ENCODE measurements at places on chromosomes 7 and 10.

DNA sequence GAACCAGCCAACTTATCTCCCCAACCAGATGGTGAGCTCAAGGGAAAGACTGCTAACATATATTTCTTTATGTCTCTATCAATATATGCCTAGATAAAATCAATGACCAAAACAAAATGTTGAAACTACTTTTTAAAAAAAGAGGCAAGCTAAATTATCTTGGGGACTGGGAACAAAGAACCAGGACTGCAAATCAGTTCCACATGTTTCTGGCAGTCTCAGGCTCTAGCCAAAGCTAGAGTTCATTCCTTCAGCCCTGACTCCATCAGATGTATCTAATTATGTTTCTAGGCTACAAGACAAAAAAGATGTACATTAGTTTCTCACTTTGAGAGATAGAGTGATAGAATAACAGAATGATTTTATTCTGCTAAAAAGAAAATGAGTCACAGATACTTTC, 1290.3 kb upstream of the SORCS1 start:
- DNase-seq: no peak

DNA sequence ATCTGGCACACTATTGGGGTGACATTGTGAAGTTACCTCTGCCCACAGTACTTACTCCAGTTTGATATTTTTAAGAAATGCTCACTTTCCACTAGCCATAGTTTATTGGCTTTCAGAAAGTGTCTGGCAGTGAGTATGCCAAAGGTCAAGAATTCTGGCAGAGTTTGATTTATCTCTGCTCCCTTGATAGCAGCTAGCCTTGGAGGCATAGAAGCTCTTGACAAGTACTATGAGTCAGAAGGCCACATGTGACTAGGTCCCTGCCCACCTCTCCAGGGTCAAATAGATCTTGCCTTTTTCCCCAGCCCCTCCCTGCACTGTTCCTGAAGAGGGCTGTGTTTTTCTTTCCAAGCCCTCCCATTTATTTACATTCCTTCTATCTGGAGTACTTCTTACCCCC, 202.2 kb downstream of the AUTS2 start:
- no peak for DNase-seq

- DNase-seq: no peak
Measured at GRCh38 chr7:111301891-111302290, 211.0 kb downstream of the LRRN3 start.

DNA sequence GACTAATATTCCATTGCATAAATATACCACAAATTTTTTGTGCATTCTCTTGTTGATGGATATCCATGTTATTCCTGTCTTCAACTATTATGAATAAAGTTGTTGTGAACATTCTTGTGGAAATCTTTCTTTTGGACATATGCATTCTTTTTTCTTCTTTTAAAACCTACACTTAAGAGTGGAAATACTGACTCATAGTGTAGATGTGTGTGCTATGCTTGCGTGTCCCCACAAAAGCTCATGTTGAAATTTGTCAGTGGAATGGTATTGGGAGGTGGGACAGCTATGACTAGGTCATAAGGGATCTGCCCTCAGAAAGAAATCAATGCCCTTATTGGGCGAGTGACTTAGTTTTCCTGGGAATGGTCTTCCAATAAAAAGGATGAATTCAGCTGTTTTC, 203.6 kb upstream of the PRSS58 start:
- no peak for DNase-seq

DNA sequence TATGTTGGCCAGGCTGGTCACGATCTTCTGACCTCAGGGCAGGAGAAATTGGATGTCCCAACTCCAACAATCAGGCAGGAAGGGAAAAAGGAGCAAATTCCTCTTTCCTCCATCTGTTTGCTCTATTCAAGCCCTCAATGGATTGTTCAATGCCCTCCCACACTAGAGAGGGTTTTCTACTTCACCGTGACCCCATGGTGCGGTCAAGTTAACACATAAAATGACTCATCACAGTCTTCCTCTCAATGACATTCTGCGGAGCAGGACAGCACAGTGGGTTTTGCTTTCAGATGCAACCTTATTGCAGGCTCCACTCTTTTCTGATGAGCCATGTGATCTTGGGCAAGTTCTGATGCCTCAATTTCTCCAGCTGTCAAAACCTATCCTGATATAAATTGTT, 364.9 kb downstream of the ANKRD30A start:
- no peak for DNase-seq

DNA sequence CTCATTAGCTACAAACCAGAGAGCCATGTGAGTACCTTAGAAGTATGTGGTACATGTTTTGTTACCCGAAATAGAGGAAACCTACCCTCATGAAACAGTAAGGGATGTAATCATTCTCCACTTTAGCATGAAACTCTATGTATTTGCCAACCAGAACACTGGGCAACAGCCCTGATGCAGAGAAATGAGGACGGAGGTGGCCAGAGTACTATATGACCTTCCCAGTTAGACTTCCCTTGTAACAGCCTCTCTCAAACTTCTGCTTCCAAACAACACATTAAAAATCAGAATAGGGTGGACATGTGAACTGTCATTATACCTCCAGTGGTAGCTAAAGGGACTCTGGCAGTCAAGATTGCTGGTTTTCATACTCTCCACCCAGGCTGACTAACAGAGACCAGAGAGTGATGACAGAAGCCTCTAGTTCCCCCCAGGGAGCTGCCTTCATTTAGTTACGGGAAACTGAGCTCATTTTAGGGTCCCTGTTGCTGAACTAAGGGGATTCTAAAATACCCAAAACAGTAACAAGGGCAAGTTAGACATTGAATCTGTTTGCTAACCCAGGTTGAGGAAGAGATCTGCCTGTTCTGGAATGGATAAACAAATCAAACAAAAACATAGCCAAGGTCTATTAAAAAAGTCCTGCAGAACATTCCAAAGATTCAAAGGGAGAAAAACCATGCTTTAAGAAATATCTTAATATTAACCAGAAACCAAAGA, 83.1 kb downstream of the VPS41 start:
- no peak for DNase-seq

DNA sequence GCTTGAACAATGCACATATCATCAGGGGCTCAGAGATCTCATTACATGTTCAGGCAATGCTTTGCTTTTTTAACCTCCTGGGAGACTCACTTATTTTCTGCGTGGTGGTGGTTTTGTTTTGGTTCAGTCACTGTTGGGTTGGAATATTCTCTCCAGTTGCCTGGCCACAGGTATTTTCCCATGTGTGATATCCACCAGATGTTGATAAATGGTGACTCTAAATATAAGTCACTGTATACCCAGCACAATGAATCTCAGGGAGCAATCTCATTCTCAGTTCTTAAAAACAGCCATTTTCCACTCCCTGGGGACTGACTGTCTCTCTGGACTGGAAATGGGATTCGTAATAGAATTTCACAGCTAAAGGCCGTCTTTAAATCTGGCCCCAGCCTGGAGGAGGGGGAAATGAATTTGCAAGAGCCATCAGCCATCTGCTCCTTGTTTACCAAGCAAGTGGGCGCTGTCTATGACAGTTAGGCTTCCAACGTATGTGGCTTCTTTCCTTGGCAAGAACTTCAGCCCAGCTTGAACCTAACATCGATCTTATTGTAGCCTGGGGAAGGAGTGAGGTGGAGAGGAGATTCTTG, 1106.2 kb downstream of the NRG3 start:
- no peak for DNase-seq

DNA sequence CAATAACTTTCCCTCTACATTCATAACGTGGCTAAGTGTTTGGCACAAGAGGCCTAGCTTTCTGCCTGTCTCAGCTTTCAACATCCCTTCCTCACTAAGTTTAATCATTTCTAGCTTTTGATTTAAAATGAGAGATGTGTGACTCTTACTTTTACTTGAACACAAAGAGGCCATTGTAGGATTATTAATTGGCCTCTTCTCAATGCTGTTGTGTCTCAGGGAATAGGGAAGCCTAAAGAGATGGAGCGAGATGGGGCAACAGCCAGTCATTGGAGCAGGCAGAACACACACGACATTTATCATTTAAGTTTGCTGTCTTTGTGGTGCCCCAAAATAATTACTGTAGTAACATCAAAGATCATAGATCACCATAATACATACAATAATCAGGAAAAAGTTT, 167.1 kb upstream of the TRIM24 start:
- no peak for DNase-seq

DNA sequence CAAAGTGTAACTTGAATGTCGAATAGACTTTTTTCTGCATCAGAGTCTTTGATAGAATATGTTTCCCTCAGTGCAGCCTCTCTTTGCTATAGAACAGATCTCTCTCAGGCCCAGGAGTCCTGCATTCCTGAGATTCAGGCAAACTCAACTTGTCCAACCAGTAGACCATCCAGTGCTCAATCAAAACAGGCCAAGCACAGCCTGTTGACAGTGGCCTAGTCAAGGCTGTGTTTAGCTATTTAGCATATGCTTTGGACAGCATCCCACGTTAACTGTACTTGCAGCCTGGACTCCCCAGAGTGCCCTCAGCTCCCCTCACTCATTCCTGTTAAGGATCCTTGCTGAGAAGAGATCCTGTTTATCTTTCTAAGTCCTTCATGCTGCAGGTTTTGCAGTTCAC, 16.3 kb downstream of the OR6V1 start:
- no peak for DNase-seq

DNA sequence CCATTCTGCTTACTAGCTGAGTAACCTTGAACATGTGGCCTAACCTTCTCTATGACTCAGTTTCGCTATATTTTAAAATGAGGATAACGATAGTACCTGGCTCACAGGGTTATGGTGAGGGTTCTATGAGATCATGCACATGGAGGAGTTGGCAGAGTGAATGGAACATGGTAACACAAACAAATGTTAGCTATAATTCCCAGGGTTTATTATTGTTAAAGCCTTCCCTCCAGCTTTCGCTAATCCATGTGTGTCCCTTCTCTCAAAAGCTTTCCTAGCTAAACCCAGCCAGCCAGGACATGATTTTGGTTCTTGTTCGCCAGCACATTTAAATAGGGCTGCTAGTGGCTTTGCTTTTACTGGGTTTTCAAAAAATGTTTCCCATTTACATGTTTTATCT, 361.0 kb upstream of the NFE2L3 start:
- DNase-seq: no peak

- DNase-seq: no peak
Measured at GRCh38 chr7:157402388-157402703, 65.5 kb downstream of the DNAJB6 start.

DNA sequence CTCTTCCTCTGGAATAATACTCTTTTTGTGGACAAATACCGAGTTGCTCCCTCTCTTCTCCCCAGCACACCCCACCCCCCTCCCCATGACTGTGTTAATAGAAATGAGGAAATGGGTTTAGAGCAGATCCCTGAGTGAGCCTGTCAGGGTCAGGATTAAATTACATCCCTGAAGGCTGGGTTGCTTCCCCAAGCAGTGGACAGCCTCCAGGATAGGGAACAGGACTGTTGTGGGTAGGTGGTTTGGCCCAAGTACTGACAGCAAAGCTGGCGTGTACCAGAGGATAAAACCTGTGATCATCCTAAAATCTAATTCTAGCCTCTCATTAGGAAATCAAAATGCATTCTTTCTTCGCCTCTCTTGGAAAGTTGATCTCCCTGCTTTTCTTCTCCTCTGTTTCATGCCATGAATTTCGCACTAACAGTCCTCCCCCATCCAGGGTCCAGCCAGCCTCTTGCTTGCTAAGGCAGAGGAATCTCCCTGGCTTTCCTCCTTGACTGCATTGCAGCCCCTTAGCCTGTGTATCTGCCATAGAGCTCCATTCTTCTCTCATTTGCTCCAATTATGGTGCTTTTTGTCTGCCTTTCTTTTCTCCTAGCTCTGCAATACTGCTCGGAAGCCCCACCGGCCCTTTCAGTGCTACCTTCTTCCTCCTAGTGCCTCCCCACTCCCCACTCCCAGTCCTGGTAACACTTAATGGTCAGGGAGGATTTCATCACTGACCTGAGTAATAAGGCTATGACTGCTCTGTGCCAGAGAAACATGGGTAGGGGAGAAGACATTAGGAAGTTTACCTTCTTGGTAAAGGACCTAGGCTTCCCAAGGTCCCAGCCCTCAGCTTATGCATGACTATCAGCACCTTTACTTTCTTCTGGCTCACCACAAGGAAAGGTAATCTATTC, 8.4 kb downstream of the LRRC4 start:
- no peak for DNase-seq

DNA sequence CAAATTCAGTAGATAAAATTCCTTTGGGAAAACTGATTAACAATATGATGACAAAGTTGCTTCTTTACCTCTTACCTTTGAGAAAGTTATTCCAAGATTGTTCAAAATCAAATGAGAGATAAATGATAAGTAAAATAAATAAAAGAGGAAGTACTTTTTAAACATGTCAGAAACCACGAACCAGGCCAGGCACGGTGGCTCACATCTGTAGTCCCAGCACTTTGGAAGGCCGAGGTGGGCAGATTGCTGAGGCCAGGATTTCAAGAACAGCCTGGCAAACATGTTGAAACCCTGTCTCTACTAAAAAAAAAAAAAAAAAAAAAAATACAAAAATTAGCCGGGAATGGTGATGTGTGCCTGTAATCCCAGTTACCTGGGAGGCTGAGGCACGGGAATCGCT, 296.6 kb downstream of the HGF start:
- no peak for DNase-seq

Measured in activated T-cell treated with anti-CD3 and anti-CD28 coated beads for 24 hours (primary cell).